ENCODE measurements at places on chromosomes 16 and 17.

GRCh38 chr17:82528484-82529265 is 9.1 kb downstream of the FOXK2 start:
- peak; percentile 83 for DNase-seq

GRCh38 chr17:15284537-15284936 is 19.4 kb upstream of the PMP22 start:
- no peak for DNase-seq

GRCh38 chr16:50457979-50458491 is 89.2 kb upstream of the BRD7 start:
- DNase-seq = no peak

DNA sequence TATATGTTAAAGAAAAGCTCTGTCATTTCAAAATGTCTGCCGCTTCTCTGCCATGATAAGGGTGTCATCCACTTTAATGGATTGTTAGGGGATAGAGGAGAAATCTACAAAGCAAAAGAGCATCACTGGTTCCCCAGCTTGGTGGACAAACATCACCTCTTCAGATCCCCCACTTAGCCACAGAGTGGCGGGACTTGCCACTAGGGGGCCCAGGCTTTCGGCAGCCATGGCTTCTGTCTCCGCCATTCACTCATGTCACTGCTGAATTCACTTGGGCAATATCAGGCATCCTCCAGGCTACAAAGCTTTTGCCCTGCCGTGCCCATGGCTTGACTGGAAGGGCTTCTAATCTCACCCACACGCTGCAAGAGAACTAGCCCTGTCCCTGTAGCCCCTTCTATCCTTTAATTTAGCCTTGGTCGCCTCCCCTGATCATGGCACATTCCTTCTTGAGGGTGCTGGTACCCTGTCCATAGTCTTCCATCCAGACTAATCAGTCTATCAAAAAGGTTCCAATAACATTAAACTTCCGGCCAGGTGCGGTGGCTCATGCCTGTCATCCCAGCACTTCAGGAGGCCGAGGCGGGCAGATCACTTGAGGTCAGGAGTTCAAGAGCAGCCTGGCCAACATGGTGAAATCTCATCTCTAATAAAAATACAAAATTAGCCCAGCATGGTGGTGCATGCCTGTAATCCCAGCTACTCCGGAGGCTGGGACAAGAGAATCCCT is 34.7 kb downstream of the SBK1 start:
- DNase-seq = peak; percentile 57

DNA sequence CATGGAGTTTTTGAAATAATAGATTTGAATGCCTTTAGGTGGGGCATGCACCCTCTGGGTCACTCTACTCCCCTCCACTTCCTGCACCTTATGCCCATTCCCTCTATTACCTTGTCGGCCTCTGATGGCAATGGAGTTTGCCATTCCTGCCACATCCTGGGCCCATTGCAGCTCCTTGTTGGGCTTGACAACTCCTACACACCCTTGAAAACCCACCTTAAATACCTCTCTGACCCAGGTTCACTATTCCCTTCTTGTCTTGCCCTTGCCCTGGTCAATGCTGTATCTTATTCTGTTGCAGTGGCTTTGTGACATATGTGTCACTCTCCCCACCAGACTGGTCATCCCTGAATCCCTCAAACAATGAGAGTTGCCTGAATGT is 2.4 kb downstream of the CCR7 start:
- DNase-seq = no peak

- DNase-seq = no peak
Observed at GRCh38 chr16:84537491-84538151, 33.2 kb upstream of the MEAK7 start.

DNA sequence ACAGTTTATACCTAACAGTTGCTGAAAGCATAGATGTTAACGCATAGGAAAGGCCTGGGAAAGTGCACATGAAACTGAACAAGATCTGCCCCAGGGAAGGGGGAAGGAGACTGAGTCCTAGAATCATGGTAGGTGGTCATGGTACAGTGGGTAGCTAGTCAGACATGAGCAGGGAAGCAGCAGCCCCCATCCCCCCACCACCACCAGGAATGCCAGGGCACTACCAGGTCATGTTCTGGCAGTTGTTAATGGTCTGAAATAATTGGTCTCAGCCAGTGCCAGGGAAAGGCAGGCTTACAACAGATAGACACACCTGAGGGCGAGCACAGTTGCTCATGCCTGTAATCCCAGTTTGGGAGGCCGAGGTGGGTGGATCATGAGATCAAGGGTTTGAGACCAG is 185.2 kb downstream of the CPPED1 start:
- no peak for DNase-seq

DNA sequence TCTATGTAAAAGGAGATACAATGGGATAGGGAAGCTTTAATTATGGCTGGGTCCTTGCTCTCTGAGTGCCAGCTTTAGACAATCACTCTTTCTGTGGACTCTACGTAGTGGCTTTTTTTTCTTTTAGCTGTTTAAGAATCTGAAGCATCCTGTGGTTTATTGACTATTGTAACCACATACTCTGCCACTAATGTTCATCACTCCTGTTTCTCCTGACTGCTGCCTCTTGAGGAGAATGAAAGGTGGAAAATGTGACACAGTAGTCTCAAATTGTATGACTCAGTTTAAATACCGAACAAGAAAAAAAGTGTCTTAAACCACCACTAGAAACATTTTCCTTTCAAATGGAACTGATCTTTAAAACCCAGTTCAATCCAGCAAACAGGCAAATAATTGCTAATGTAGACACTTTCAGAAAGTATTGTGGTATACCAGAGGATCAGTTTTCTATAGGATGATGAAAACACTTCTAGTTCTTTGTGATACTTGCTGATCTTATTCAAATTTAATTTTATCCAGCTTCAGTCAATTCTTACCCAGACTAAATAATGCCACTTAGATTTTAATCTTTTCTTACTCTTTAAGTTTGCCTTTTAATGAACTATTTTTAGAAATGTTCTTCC is 302.7 kb upstream of the PMFBP1 start:
- peak; percentile 92 for DNase-seq

GRCh38 chr17:64226132-64226531 is 36.9 kb downstream of the TEX2 start:
- DNase-seq = no peak

GRCh38 chr16:85544016-85544415 is 69.1 kb upstream of the GSE1 start:
- DNase-seq = no peak

GRCh38 chr17:61202564-61202963 is 197.1 kb upstream of the TBX2 start:
- peak; percentile 75 for DNase-seq

DNA sequence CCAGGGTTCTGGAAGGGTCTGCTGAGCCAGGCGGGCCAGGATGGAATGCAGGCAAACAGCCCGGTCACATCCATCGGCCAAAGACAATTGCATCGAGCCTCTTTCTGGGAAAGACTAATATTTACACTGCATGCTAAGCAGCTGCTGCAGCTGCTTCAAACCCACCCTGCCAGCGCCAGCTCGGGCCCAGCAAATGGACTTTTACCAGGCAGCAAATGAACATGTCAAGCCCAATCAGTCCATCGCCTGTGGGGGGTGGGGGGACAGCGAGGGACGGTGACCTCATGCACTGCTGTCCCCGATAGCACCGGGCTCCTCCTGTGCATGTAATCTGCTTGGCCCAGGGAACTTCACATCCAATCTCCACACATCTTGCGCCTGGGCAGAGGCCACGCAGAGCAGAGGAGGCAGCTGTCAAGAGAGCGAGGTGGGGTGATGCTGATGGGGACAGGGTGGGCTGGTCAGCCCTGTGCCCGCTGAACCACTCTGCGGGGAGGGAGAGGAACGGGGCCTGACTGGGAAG is 39.4 kb upstream of the CDH5 start:
- no peak for DNase-seq

DNA sequence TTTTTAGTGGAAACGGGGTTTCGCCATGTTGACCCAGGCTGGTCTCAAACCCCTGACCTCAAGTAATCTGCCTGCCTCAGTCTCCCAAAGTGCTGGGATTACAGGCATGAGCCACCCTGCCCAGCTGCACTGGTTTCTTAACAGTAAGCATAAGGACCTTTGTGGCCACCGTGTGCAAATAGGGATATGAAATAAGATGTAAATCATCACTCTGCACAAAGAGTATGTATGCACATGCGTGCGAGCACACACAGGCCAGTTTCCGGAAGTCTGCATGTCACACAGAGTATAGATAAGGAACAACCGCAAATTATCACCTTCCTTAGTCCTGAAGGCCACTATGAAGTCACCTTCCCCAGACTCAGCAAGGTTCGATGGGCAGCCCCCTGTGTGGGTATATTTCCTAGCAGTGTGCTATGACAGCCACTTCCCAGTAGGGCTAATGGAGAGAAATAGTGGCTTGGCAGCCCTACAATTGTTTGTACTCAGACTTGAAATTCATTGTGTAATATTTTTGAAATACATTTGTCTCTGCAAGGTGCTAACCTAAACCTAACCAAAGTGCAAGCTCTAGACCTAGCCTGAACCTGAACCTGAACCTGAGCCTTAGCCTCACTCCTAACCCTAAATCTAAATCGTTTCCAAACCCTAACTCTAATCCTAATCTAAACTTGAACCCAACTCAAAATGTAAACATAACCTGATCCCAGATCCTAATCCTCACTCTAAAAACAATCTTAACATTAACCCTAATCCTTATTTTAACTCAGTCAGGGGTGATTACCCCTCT is 48.4 kb upstream of the SKAP1 start:
- peak; percentile 10 for DNase-seq

- peak; percentile 78 for DNase-seq
Observed at GRCh38 chr17:77451245-77451893, 310.6 kb downstream of the SEC14L1 start.

- DNase-seq = no peak
Observed at GRCh38 chr17:71383091-71383490, 737.7 kb upstream of the SOX9 start.

GRCh38 chr17:48490451-48490892 is 40.3 kb downstream of the HOXB1 start:
- DNase-seq = no peak

- DNase-seq = peak; percentile 48
Observed at GRCh38 chr17:59680314-59680713, 26.9 kb downstream of the PTRH2 start.

DNA sequence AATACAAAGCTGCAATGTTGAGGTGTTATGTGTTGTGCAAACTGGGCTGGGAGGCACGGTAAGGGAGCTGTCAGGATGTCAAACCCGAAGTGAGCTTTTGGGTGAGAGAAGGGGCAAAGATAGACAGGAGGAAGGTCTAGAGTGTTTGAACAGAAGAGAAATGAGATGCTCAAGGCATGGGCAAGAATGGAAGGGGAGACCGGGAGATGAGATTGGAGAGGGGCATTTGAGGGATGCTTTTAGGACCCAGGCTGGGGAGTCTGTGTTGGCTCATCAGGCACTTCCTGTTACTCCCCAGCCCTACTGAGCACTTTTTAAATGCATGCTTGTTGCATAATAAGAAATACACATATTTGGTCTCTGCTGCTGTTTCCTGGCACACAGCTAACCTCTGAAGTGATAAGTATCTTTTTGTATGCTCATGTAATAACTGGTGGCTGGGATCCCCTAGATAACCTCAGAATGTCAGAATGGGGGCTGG is 13.7 kb downstream of the UNC45B start:
- no peak for DNase-seq

- DNase-seq = no peak
Observed at GRCh38 chr16:9392956-9393355, 301.5 kb downstream of the HAPSTR1 start.

GRCh38 chr17:75565066-75565465 is 22.5 kb upstream of the MYO15B start:
- peak; percentile 79 for DNase-seq

DNA sequence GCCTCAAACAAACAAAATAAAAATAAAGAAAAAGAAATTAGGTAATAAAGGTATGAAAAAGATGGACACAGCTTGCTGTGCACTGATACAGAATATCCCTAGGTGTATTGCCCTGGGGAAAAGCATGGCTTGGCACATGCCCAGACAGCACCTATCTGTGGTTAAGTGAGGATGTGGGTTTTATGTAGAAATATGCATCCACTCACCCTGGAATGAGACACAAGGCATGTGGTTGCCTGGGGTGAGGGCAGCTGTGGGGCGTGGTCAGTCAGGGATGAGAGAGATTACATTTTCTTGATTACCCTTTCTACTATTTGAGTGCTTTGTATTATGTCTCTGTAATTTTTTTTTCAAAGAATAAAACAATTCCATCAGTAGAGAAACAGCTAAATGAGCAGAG is 6.9 kb downstream of the PLLP start:
- peak; percentile 66 for DNase-seq

- DNase-seq = no peak
Observed at GRCh38 chr16:55497558-55497957, 11.3 kb upstream of the LPCAT2 start.

DNA sequence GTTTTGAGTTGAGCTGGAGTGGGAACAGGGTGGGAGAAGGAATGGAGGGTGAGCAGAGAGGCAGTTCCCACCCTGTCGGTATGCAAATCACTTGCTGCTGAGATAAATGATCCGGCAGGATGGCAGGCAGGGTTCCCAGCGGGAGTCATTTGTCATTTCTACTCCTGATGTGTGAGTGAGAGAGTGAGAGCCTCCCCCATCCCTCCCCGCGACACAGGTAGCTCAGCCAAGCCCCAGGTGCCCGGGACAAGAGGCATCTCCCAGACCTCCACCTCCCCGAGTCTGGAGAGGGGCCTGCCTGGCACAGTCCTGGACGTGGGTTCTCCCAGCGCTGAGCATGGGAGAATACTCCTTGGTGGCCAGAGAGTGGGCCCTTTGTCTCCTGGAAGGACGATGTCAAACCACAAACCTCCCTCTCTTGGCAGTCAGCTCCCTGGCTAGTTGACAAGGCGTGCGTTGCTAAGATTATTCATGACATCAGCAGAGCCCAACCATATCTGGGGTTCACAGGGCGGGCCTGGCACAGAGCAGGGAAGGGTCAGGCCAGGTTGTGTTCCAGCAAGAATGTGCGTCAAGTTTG is 33.7 kb upstream of the TNRC6C start:
- DNase-seq = peak; percentile 33

- DNase-seq = peak; percentile 92
Observed at GRCh38 chr17:72976971-72977770, 115.3 kb downstream of the SLC39A11 start.

DNA sequence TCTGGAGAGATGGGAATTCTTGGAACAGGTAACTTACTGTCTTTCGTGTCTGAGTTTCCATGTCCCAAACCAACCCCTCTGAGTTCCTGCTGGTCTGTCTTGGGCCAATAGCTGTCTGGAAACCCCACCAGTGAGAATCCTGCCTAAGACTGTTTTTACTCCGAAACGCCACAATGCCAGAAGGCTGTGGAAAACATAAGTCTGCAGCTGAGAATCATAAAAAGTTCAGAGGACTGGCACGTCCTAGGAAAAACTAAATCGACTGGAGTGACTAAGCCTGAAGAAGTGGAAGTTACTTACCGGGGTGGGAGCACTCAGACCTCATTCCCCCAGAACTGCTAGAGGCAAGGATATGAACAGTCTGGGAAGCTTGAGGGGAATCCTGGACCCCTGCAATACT is 13.3 kb downstream of the LRRC75A start:
- peak; percentile 58 for DNase-seq

DNA sequence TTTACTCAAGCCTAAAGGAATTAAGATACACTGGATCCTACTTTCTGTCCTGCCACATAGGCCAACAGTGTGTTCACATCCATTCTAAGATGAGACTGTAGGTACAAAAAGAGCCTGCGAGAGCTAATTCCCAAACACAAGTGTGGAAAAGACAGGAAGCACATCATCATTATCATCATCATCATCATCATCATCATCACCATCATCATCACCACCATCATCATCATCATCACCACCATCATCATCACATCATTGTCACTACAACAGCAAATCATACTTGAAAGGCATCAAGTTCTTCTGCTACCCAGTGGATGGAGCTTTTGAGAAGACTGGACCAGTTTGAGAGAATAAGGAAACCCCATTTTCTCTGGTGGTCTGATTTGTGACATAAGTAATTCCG is 268.1 kb downstream of the HS3ST3A1 start:
- DNase-seq = no peak

GRCh38 chr17:64491994-64492393 is 4.9 kb downstream of the POLG2 start:
- DNase-seq = peak; percentile 40

Data from GM23248 (cell line).